ENCODE measurements at places on chromosomes 7 and 10.

DNA sequence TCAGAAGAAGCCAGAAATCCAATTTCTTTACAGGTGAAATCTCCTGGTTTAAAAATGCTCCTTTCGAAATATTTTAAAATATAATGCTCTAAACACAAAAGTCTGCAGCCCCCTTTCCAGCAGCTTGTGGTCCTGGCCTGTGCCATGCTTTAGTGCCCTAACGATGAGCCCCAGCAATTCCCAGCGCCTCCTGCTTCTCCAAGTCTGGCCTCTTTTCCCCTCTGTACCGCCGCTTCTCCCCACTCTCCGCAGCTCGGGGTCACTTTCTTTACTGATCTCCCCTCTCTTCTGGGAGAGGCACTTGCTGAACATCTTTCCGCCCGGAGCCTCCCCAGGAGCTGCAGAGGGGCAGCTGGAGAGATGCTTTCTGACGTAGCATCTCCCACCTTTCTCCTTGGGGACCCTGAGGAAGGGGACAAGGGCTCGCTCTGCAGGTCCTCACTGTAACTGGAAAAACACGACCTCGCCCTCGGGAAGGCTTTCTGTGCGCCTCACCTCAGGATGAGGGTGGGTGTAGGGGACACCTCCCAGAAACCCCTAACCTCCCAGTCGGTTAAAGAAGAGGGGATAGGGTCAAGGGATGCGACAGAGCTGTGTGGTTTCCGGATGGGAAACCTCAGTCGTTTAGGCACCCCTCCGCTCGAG lies 565 bp upstream of the INA start:
- no peak for DNase-seq

GRCh38 chr10:1253523-1254353 lies 197.6 kb downstream of the WDR37 start:
- DNase-seq, result no peak

DNA sequence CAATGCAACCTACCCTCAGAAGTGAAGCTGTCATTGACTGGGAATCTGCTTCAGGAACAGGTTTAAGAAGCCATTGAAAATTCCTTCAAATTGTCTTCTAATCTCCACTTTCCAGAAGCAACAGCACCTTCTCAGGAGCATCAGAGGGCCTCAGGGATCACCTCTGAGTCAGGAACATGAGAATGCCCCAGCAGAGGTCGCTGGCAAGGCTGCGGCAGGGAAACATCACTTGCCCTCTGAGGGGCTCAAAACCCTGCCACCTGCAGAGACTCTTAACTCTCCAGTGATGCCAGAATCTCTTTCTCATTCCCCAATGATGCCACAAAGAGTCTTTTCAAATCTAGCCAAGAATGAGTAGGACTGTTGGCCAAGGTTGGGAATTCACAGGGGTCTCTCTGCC lies 5.9 kb upstream of the MAPK8 start:
- DNase-seq, result no peak

- DNase-seq, result no peak
Observed at GRCh38 chr7:137961200-137962177, 40.4 kb downstream of the CREB3L2 start.

DNA sequence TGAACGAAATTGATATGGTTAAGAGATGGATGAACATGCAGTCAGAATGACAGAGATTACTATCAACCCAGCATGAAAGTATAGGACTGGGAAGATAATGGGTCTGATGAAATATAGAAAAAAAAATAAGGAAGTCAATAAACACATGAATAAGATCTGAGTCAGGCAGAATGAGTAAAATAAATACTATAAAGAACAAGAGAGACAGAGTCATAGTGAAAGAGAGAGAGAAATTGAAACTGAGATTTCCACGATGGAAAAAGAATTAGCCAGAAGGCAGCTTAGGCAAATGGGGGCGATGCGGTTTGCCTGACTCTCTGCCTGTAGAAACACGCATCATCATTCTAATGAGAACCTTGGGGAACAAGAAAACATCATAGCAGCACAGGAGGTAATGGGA lies 26.6 kb downstream of the SEMA3D start:
- no peak for DNase-seq

GRCh38 chr10:121036431-121036830 lies 185.3 kb downstream of the WDR11 start:
- no peak for DNase-seq

DNA sequence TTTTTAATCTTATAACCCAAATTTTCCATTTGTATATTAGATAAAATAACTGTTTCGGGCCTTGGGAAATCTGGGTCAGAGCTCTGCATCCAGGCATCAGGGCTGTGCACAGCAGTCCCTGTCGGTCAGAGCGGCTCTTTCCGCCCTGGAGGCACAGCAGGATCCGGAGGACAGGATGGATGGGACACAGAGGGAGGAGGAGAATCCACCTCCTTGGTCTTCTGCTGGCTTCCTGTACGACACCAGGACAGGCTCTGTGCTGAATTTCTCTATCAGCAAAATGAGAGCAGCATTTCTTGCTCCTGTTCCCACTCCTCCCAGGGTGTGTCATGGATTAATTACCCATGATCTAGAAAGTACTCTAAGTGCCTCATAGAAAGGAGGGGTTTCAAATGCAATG lies 254.9 kb downstream of the SKAP2 start:
- no peak for DNase-seq

DNA sequence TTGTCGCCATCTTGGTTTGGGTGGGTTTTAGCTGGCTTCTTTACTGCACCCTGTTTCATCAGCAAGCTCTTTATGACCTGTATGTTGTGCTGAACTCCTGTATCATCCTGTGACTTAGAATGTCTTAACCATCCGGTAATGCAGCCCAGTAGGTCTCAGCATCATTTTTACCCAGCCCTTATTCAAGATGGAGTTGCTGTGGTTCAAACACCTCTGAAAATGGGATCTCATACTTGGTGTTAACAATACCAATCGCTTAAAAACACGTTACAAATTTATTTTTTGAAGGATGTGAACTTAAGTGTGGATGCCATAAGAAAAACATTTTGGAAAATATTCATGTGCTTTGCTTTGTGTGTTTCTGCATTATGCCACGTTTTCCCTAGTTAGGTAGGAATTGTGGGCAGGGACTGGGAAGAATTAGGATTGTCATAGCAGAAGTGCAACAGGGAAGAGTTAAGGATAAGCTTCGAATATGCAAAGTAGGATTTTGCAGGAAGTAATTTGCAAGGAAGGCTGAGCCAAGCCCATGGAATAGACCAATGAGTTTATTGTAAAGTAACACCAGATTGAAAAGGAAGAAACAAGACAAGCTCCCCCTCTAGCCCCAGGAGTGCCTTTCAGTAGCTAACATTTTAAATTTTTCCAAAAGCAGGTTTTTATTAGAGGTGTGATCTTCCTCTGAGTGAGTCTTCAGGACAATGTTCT lies 56.4 kb downstream of the PRR15 start:
- no peak for DNase-seq

DNA sequence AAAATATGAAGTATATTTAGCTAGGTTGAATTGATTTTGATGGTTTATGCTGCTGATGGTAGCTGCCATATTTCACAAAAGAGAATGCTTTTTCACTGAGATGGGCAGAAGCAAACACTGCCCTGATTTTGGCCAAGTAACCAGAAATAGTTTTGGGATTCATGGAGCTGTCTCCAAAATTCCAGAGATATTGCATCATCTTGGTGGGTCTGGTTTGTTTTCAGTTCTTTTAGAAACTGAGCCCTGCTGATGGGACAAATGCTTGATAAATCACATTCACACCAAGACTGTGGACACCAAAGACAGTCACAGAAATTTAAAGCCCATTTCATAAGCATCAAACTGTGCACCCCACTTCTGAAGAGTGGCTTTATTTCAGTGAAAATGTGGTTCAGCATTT lies 140.5 kb downstream of the BICC1 start:
- no peak for DNase-seq

GRCh38 chr10:69317175-69317604 lies 38.9 kb downstream of the HK1 start:
- DNase-seq, result no peak

Measured in stimulated activated CD8-positive, alpha-beta memory T cell treated with anti-CD3 and anti-CD28 coated beads, Interleukin-2, amount 100 ng/mL, for 1 hour (primary cell).